ENCODE measurements at places on chromosomes 7 and 10.

GRCh38 chr7:138919216-138919615 lies 62.0 kb downstream of the KIAA1549 start:
- DNase-seq: no peak

DNA sequence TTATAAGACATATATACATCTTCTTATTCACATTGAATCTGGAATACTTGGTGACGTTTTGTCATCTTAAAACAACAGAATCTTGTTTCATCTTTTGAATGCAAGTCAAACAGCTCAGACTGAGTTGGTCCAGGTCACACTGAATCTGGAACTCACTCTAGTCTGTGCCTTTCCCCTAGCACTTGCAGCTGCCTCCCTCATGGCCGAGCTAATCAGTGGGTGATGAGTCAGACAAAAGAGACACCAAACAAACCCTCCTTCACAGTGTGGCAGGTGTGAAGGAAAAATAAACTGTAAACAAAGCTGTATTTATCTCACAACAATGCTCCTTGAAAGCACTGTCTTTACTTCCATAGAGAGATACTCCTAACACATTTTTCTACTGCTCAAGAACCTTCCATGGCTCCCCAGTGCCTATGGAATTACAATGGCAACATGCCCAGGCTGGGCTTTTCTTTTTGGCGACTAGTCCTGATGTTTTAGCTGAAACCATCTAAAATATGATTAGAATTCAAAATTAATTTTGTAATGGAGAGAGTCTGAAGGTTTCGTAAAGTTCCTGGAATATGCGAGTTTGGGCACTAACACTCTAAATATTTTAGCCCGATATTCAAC lies 140.0 kb downstream of the ZNF365 start:
- no peak for DNase-seq

DNA sequence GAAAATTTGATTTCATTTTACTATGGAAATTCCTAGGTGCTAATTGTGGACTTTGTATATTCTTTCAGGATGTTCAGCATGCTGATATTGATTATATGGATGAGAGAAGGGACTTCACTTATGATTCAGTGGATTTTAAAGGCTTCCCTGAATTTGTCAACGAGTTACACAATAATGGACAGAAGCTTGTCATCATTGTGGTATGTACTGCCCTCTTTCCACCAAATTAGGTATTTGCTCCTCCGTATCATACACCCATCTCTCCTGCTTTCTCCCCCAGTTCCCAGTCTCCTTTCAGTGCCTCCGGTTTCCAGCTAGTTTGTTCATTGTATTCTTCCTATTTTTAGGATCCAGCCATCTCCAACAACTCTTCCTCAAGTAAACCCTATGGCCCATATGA lies 34.6 kb downstream of the MGAM start:
- DNase-seq: no peak

- no peak for DNase-seq
Observed at GRCh38 chr7:17304926-17305325, 6.5 kb downstream of the AHR start.

DNA sequence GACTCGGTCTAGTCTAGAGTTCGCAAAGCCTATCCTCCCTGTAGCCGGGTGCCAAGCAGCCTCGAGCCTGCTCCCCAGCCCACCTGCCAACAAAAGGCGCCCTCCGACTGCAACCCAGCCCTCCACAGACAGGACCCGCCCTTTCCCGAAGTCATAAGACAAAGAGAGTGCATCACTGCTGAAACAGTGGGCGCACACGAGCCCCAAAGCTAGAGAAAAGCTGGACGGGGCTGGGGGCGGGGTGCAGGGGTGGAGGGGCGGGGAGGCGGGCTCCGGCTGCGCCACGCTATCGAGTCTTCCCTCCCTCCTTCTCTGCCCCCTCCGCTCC lies 622 bp upstream of the COL1A2 start:
- DNase-seq: no peak

Measured in lower leg skin (tissue), 4 donors.